ENCODE measurements at places on chromosomes 5 and 9. TPM values are rescaled to one million over a fixed set of nuclear protein-coding genes. Genes with fewer than 3 reads are reported as not detected.

DNA sequence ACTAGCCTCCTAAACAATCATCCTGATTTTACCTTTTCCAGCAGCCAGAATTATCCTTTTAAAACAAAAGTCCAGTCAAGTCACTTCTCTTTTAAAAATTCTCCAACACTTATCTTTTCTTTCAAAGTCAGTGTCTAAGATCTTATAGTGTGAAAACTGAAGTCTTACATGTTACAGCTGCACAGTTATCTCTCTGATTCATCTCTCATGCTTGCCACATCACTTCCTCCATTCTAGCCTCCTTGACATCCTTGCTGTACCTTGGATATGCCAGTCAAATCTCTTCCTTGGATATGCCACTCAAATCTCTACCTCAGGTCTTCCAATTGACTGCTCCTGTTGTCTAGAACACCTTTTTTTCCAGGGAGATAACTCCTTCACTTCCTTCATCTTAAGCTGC, 361.7 kb upstream of the FTMT start:
- no peak for DNase-seq

- no peak for DNase-seq
Measured at GRCh38 chr9:108662956-108663355, 192.8 kb downstream of the ACTL7B start.

DNA sequence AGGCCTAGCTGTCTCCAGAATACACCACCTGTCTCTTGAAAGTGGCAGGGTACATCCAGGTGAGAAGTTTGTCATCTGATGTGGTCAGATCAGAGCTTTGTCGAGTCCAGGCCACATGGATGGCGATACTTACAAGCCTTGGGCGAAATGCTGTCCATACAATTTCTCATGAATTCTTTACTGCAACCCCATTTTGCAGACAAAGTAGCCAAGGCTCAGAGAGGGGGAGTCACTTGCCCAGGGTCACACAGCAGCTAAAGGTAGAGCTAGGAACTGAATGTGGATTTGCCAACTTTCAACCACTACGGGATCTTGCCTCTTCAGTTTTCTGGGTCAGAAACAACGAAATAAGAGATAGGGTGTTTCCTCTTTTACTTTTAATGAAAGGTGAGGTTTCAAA, 35.2 kb downstream of the CRB2 start:
- no peak for DNase-seq

GRCh38 chr9:136903041-136903554, 16.8 kb downstream of the TRAF2 start:
- peak; percentile 45 for DNase-seq

GRCh38 chr9:86772635-86772993, 174.7 kb downstream of the GAS1 start:
- no peak for DNase-seq

DNA sequence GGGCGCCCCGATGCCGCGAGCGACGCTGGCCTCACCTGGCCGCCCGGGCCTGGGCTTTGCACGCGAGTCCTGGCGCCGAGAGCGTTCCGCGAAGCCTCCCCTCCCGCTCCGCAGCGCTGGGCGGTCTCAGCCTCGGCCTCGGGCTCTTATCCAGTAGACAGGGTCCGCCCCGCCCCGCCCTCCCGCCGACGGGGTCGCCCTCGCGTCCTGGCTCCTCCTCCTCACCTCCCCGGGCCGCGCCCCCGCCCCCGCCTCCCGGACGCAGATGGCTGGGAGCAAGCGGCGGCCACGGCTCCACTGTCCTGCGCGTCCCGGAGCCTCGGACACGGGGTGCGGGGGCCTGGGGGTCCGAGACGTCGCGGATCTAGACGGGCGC, at the start of gene SLC6A3:
TSS of gene SLC6A3 (minus strand) at position 128 of the 376 bp plus-strand sequence. CDS start 2,243 bp downstream, outside the sequence.
- DNase-seq = no peak

DNA sequence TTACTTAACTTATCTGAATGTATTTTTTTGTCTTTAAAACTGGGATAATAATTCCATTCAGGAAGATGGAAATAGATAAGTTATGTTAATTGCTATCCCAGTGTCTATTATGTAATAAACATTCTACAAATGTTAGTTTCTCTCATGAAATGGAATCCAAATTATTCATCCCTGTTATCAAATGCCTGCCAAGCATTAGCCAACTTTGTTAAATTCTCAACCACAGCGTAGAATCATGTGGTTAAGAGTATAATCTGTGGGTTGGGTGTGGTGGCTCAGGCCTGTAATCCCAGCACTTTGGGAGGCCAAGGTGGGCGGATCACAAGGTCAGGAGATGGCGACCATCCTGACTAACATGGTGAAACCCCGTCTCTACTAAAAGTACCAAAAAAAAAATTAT, 912.9 kb upstream of the SEMA6A start:
- DNase-seq = no peak

DNA sequence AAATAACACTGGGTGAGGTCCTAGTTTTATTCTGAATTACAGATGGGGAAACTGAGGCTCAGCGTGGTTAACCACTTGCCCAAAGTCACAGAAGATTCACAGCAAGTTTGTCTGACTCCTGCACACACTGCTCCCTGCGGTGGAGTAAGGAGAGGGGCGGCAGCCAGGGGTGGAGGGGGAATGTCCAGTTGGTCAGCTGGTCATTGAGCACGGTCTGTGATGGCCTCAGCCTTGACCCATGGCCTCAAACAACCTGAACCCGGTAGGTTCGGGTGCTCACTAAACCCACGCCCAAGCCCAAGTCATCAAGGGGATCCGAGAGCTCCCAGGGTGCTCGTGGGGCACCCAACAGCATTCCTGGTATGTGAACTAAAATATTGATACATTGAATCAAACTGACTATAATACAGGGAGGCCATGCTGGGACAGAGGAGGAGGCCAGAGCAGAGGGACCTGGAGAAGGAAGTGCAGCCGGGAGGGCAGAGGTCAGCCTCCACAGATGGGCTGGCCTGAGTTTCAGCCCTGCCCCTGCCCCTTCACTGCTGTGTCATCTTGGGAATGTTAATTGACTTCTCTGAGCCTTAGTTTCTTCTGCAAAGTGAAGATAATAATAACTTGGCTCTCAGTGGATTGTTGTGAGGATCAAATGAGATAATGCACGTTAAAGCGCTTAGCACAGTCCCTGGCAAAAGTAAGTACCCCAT, 3.6 kb upstream of the IL17B start:
- DNase-seq = no peak

DNA sequence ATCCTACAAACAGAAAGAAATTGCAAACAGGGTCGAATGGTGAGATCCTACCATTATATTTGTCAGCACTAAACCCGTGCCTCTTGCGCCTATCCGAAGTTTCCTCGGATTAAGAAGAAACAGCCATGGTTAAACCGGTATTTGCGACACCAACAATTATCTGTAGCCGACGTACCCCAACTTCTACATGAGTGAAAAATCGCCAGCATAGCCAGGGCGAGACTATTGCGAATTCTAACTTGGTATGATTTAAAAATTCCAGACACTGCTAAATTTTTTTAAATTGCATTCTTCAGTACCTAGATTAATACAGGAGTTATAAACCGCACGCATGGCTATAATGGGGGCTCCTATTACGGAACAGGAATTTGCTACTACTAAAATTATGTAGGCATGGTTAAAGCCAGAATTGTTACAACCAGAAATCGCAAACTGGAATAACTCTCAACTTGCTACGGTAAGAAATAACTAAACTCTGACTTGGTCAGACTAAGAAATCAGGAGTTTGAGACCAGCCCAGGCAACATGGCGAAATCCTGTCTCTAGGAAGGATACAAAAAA, 25.3 kb upstream of the ANXA2R start:
- DNase-seq = no peak

- DNase-seq = no peak
Measured at GRCh38 chr5:68376935-68377334, 161.4 kb downstream of the PIK3R1 start.

DNA sequence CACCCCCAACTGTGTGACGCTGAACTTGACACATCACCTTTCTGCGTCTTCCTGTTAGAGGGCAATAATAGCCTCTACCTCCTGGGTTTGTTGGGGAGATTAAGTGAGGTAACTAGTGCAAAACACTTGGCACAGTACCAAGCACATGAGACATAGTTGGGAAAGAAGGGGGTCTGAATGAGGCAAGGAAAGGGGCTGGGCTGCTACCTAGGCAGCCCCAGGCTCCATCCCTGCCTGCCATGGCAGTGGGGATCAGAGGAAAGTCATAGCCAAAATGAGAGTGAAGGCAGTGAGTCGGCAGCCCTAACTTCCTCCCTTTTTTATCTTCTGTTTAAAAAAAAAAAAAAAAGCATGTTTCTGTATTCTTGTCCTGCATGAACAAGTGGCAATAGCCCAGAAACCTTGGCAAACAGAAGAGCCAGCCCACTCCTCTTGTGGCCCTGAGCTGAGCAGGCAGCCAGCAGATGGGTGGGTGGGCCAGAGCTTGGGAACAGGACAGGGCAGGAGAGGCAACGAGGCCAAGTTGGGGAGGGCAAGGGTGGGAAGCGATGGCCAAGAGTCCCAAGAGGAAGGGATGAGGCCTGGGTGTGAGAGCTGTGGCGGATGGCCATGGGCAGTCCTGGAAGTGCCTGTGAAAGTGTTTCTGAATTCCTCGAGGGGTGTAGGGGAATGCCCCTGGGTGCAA, 11.4 kb downstream of the CAMK2A start:
- no peak for DNase-seq

DNA sequence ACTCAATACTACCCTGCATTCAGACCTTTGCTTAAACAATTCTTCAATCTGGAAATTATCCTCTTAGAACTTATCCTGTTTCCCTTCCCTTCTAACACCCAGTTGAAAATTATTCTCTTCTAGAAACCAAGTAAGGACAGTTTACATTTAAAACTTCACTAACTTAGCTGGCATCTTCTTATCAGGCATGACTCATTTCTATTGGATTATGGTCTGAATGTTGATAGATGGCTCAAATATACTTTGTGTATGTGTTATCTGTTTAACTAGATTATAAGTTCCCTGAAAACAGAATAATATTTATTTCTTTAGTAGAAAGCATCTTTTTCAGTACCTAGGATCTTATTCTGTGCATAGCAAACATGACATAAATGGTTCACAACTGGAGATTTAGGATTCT, 161.9 kb downstream of the PPP2R2B start:
- DNase-seq = no peak

GRCh38 chr5:16558984-16559629, 57.7 kb downstream of the RETREG1 start:
- no peak for DNase-seq

DNA sequence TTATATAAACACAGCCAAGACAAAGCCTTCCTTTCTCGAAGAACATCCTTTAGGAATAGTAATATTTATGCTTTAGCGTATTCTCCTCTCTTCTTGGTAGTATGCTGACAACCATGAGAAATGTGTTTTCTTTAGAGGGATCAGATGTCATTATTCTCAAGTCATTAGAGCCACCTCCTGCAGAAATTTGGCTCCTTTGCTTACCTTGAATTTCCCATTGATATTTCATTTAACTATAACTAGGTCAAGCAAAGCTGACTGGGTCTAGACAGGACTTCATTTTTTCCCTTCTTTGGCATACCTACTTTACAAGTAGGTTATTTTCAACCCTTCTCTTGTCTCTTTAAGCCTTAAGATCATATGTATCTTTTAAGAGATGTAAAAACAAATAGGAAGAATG, 50.3 kb downstream of the SPATA31D1 start:
- DNase-seq = no peak

DNA sequence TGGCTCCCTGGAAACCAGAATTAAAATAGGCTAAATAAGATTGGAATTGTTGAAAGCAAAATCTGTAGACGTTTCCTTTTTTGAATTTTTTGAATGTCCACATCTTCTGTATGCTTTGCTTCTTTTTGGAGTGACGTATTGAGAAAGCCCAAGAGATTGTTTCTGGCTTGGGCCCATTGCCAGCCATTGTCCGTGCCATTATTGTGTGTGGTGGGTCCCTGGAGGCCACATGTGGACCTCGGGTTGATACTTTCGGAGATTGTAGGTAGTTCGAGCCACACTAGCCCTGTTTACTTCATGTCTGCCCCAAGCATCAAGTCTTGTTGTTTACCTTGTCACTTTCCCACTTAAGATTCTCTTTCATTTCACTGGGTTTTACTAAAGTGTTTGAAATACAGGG, 106.0 kb downstream of the PALM2AKAP2 start:
- no peak for DNase-seq

- no peak for DNase-seq
Measured at GRCh38 chr5:87097664-87098063, 170.0 kb upstream of the RASA1 start.

DNA sequence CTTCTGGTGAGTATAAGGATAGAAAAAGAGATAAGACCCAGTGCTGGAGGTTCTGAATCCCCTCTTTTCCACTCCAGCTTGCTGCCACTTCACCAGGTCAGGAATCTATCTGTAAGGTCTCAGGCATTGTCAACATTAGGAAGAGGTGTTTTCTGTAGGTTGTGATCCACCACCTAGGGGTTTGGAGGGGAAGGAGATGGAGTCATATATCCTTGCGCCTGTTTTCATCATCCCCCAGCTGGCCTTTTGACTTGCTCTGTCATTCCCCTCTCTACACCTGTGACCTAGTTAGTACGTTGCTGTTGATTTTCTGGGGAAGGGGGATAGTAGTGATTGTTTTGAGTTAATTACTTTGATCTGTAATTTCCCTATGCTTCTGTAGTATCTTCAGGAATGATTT, 20.5 kb downstream of the SPINK5 start:
- DNase-seq = no peak

- DNase-seq = no peak
Measured at GRCh38 chr9:93659044-93659836, 82.9 kb downstream of the PHF2 start.

DNA sequence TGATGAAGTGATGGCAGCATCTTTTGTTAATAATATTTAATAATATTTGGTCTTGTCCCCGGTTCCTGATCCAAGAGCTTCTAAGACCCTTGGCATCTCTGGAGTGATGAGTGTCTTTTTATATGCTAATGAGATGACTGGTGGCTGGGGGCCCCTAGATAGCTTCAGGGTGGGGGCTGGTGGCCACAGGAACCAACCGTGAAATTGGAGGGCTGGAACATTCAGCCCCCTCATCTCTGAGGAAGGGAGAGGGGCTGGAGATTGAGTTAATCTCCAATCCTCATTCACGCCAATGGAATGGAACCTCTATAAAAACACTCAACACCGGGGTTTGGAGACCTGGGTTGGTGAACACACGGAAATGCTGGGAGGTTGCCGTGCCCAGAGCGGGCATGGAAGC, 78.2 kb upstream of the RAPGEF1 start:
- DNase-seq = no peak

GRCh38 chr5:113070901-113071300, 94.3 kb downstream of the DCP2 start:
- DNase-seq = no peak

DNA sequence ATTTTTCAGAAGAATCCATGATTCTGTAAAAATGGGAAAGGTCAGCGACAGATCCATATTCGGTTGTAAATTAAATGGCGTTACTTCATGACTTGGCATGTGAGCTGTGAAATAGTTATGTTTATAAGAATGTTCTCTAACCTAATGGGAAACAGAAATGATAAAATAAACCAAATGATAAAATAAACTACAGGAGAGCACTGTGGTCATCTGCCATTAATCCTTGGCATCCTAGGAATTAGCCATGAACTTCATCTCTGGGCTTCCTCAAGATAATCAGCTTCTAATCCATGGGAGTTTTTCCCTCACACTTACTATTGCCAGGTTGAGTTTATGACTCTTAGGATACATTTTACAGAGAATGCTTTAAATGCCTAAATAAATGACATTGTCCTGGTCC, 94.6 kb upstream of the SLC30A5 start:
- no peak for DNase-seq

Gene SLCO4C1
- total RNA-seq = 3.6 TPM

Gene MSMP
- total RNA-seq = 0.48 TPM

Gene CDC14B
- 3.1 TPM for total RNA-seq

Gene ACOT12
- not detected for total RNA-seq

Gene FSTL4
- not detected for total RNA-seq

Gene TMC1
- total RNA-seq = not detected

Gene ABLIM3
- 0.08 TPM for total RNA-seq

Gene LIX1
- total RNA-seq = not detected

Gene AGXT2
- not detected for total RNA-seq

Gene PCDHA9
- not detected for total RNA-seq

Data from activated CD4-positive, alpha-beta memory T cell treated with anti-CD3 and anti-CD28 coated beads, Interleukin-2, amount 10 ng/mL, durations not matched to agents 7 days and 5 days (primary cell).